ENCODE measurements at places on chromosomes 7 and 10.

GRCh38 chr10:14820010-14820774 lies 17.6 kb downstream of the CDNF start:
- no peak for DNase-seq

DNA sequence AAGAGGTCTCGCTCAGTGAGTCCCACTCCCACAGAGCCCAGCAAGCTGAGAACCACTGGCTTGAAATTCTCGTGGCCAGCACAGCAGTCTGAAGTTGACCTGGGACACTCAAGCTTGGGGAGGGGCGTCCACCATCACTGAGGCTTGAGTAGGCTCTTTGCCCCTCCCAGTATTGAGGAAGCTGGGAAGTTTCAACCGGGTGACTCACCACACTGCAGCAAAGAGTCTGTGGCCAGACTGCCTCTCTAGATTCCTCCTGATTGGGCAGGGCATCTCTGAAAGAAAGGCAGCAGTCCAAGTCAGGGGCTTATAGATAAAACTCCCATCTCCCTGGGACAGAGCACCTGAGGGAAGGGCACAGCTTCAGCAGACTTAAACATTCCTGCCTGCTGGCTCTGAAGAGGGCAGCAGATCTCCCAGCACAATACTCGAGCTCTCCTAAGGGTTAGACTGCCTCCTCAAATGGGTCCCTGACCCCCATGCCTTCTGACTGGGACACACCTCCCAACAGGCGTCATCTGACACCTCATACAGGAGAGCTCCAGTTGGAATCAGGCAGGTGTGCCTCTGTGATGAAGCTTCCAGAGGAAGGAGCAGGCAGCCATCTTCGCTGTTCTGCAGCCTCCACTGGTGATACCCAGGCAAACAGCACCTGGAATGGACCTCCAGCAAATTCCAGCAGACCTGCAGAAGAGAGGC lies 970.9 kb upstream of the LRRN3 start:
- DNase-seq = no peak

DNA sequence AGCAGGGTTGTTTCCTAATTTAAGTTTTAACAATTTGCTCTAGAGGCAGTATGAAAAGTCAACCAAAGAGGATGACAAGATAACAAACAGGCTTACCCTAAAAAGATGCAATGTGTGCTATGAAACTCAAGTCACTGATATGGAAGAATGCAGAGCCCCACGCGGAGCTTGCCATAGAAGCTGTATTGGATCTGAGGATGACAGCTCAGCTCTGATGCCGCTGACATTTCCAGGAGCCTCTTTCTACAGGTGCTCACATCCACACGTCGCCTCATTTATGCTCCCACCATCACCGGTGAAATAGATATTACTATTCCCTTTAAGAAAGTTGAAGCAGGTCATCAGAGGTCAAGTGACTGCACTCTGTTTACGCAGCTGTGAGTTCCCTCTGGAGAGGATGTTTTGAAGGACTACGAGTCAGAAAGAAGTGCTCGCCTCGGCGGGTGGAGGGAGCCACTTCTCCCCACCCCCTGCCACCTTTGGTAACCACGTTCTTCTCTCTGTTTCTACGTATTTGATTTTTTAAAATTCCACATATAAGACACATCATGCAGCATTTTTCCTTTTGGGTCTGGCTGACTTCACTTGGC lies 275.4 kb downstream of the GLRX3 start:
- no peak for DNase-seq

DNA sequence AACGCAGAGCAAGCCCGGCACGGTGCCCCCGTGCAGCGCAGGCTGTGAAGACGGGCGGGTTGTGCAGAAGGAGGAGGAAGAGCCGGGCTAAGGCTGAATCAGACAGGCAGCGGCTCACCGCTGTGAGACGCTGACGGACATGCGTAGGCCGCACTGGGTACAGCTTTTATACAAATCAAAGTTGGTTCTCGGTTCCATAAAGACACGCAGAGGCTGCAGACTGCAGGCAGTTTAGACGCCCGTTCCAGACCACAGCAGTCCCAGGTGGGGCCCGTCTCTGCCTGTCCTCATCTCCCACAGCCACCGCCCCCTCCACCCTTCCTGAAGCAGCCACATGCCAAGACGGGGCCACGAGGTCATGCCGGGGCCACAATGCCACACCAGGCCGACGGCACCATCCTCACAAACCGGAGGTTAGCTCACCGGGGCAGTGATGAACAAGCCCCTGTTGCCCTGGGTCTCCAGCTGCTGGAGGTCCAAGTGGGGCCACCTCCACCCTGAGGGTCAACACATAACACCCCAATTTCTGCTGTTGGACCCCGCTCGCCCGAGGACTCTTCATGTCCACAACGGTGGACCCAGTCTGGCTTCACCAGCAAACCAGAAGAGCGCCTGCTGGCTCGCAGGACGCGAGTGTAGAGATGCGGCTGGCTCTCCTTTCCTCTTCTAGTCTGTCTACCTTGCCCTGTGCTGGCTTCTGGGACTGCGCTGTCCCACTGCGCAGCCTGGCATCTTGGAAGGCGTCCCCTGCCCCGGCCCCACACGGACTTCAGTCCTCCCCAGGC lies 227.2 kb downstream of the ELFN1 start:
- DNase-seq = no peak

- no peak for DNase-seq
These were observed 104.1 kb upstream of the PCBD1 start for GRCh38 chr10:70992436-70992835.
